ENCODE measurements at places on chromosomes 3 and 15.

GRCh38 chr15:73334086-73334485 lies 34.7 kb downstream of the HCN4 start:
- no peak for DNase-seq

GRCh38 chr3:104635872-104636580 lies 730.7 kb upstream of the ALCAM start:
- no peak for DNase-seq

DNA sequence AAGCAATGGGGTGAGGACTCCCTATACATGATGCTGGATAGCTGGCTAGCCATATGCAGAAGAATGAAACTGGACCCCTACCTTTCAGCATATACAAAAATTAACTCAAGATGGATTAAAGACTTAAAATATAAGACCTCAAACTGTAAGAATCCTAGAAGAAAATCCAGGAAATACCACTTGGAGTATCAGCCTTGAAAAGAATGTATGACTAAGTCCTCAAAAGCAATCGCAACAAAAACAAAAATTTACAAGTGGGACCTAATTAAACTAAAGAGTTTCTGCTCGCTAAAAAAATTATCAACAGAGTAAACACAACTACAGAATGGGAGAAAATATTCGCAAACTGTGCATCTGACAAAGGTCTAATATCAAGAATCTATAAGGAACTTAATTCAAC lies 94.3 kb downstream of the XRN1 start:
- no peak for DNase-seq

DNA sequence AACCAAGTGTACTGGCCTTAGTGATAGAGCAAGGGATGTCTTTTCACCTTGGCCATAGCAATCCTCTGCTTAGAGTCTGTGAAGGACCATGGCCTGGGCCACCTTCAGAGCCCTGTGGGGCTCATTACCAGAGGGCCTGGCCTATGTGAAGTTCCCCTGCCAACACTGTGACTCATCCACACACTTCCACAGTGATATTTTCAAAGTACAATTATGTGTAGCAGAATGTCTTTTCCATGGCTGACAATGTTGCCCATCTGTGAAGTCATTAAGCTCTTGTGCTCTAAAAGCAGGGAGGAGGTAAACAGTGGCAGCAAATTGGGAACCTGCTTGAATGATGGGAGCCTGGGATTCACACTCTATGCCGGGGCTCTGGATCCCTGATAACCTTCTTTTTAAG lies 12.2 kb upstream of the CACNA1D start:
- DNase-seq = no peak

DNA sequence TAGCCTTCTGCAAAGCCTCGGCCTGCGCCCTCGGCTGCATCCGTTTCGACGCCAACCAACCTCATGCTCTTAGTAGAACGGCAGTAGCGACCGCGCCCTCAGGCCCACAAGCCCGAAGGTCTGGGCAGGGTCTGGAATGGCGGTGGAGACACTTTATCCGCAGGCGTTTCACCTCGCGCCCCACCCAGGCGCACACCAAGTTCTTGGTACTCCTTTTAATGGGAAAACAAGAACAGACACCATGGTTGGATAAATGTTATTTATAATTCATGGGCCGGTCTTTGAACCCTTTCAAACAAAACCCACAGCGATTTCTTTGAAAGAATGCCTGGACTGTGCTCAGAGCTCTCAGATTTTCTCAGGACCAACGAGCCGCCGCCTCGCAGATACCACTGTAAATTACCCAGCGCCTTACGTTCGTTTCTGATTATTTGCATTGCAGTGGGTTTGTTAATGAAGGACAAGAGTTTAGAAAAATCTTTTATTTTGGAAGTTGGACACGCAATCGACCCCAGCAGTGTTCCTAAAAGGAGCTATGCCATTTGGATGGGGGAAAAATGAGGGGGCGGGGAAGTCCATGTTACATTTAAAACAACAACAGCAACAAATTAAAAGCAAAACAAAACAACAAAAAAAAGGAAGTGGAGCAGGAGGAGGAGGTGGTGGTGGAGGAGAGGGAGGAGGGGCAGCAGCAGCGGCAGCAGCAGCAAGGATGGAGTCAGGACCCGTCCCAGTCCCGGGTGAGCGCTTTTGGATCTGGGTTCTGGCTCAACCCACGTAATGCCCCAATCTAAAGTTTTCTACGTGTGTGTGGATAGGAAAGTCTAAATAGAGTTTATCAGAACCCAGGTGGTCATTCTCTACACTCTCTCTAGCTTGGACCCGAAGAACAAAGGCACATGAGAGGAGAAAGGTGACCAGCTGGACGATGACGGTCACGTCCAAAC lies 993 bp upstream of the ISL2 start:
- no peak for DNase-seq

Measured in epithelial cell of proximal tubule (primary cell).